ENCODE measurements at places on chromosomes 4 and X.

DNA sequence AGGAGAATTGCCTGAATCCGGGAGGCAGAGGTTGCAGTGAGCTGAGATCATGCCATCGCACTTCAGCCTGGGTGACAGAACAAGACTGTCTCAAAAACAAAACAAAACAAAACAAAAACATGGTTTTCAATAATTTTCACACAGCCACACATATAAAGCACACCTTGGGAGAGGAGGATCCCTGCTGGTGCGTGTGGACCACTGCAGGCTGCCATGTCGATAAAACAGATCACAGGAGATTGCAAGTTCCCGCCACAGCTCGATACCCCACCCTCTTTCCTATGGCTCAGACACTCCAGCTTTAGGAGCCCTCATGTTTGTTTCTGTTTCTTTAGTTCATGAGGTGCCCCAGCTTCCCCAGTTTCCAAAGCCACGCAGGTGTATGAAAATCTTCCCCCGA is 31.3 kb upstream of the CLDN24 start:
- no peak for DNase-seq

DNA sequence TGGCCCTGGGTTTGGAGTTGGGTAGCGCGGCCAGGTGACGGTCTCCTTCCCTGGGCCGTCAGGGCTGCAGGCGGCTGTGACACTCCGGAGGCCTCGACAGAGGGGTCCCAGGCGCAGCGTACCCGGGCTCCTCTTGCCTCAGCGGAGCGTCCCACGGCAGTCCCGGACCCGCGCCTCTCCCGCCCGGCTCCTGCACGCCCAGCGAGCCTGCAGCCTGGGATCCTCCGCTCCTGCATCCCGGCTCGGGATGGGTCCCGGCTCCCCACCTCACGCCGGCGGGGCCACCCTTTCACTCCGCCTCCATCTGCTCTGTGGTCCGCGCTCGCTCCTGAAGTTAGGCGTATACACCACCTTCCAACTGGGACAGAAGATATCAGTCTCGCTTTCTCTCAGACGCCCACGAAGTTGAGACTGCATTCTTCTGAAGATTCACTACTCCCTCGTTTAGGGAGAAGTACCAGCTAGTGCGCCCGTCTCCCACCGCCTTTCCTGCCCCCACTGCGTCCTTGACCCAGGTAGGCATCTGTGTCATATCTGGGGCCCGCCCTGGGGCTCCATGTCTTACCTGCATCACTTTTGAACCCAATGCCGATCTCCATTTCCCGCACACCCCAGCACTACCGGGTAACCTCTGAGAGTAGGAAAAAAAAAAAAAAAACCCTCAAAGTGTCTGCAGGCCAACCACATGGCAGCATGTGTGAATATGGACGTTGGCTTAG is 32.3 kb upstream of the KDR start:
- DNase-seq, result no peak

DNA sequence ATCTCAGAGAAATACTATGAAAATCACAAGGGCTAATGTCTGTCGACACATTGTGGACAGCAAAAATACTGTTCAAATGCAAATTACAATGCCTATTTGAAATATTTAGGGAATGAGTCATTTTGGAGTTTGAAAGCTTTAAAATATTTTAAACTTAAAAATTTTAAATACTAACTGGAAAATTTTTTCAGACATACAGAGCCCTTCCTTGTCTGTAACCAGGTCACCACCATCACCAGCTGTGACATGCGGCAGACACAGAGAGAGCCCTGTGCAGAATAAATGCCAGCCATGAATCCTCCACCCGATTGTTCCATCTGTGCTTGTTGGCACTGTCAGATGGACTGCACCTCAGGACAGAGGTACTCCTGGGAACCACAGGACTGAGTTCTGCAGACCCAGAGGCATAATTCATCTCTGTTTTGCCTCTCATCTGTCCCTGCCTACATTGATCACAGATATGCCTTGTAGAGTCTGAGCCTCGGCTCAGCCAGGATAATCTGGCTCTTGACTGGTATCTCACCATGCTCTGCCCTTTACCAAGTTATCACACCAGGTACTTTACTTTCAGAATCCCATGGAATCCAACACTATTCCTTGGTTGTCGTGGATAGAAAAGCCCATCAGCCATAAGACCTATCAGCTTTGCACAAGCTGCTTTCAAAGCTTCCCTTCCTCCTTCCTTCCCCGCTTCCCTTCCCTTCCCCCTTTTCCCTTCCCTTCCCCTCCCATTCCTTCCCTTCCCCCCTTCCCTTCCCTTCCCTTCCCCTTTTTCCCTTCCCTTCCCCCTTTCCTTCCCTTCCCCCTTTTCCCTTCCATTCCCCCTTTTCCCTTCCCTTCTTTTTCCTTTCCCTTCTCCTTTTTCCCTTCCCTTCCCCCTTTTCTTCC is 67.2 kb downstream of the TBC1D9 start:
- DNase-seq, result no peak

- DNase-seq, result no peak
Measured at GRCh38 chr4:113474017-113474416, 287.5 kb downstream of the CAMK2D start.

DNA sequence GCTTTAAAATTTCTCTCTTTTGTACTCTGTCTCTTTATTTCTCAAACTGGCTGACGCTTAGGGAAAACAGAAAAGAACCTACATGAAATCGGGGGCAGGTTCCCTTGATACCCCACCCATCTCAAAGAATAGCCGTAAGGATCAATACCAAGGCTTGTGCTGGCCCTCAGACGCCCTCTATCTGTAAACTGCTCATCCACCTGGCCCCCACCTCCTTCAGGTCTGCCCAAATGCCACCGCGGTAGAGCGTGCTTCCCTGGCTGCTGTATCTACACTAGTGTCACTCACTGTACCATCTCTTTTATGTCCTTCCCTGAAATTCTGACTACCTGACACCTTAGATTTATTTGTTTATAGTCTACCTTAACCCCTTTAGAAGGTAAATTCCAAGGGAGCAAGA is 62.8 kb downstream of the SMIM20 start:
- no peak for DNase-seq

DNA sequence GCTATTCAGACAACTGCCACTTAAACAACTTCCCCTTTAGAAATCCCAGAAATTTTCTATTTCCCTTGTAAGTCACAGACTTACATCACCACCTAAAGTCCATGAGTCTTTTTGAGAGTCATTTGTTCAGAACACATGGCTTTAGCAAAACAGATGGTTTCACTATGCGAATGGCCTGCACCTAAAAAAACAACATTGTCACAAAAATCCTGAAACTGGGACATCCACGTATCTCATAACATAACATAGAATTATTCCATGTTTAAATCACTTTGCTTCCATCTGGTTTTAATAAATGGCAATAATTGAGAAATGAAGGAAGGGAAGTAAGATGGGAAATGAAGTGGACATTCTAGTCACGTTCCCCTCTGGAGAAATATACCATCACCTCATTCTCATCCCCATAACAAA is 155.3 kb upstream of the EDNRA start:
- DNase-seq, result no peak

- no peak for DNase-seq
Measured at GRCh38 chr4:24878636-24879016, 34.2 kb downstream of the CCDC149 start.

- DNase-seq, result peak; percentile 78
Measured at GRCh38 chr4:85607624-85608023, 132.7 kb downstream of the ARHGAP24 start.

- DNase-seq, result no peak
Measured at GRCh38 chr4:513327-513726, 14.3 kb downstream of the PIGG start.

DNA sequence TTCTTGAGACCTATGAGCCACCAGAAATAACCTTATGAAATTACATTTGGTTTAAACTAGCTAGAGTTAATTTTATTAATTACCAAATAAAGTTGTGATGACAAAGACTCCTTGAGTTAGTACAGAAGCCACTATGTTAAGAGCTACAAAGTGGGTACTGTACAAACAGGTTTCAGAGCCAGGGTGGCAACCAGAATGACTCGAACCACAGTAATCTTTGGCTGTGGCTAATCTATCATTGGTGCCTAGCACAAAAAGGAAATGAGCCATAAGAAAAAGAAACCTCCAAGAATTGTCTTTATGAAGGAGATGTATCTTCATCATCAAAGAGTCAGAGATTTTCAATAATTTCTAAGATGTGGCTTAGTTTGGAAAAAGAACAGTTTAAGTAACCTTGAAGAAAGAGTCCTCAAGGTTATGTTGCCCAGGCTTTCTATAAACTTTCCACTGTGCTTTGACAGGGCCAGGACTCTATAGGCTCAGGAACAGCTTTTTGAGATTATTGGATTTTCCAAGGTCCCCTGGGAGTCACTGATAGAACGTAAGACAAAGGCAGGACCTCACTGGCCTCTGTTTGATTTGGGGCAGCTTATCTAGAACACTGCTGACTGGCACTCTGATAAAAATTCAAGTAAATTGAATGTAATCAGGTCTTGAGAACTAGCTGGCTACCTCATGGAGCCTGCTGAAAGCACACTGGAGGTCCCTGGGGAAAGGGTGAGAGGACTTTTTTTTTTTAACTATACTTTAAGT is 777.7 kb downstream of the STIM2 start:
- no peak for DNase-seq

DNA sequence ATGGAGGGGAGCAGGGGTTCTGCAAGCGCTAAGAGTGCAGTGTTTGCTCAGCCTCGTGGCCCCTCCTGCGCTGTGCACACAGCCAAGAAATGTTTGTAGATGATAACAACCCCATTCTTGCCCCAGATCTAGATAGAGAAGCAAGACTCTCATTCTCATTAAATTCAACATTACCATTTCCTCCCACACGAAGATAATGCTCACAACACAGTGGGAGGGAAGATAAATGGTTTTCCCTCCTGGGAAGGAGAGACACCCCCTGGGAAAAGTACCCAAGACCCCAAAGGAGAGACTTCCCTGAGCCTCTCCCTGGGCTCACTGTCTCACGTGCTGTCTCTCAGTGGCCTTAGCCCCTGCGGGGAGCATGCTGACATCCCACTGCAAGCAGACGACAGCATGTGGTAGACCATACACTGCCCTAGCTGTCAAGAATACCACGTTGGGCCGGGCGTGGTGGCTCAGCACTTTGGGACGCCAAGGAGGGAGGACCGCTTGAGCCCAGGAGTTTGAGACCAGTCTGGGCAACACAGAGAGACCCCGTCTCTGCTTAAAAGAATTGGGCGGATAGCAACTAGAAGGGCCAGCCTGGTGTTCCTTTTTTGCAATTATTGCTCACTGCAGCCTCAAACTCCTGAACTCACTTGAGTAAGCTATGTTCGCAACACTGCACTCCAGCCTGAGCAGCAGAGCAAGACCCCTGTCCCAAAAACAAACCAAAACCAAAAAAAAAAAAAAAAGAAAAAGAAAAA is 34.9 kb upstream of the IQSEC2 start:
- no peak for DNase-seq

DNA sequence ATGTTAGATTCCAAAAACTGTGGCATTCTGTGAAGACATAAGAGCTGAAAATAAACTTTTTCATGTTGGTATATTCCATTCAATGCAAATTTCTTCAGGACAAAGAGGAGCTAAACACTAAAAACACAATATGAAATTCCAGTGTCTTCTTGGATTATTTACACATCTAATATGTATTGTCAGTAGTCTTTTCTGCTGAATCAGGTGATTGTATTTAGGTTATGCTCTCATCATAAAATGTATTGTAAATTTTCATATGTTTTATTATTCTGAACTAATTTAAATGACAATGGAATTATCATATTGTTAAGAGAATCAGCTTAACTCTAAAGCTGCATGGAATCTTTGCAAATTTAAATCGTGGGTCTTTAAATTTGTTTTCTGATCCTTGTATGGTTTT is 526.7 kb downstream of the PDHA2 start:
- DNase-seq, result no peak

DNA sequence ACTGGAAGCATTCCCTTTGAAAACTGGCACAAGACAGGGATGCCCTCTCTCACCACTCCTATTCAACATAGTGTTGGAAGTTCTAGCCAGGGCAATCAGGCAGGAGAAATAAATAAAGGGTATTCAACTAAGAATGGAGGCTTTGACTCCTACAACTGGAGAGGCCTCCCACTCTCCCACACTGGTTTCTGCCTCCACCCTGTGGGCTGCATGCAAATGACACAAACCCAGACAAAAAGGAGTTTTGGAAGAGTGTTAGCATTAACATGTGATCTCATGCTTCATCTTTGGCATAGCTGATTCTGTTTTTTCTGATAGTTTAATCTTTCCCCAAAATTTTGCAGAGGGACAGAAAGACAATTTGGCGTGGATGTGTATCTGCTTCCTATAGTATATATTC is 80.8 kb upstream of the IQCM start:
- peak; percentile 40 for DNase-seq
